ENCODE measurements at places on chromosomes 7 and 10.
A peak's percentile ranks its signal among the peaks of the same experiment; 100 is the strongest.

DNA sequence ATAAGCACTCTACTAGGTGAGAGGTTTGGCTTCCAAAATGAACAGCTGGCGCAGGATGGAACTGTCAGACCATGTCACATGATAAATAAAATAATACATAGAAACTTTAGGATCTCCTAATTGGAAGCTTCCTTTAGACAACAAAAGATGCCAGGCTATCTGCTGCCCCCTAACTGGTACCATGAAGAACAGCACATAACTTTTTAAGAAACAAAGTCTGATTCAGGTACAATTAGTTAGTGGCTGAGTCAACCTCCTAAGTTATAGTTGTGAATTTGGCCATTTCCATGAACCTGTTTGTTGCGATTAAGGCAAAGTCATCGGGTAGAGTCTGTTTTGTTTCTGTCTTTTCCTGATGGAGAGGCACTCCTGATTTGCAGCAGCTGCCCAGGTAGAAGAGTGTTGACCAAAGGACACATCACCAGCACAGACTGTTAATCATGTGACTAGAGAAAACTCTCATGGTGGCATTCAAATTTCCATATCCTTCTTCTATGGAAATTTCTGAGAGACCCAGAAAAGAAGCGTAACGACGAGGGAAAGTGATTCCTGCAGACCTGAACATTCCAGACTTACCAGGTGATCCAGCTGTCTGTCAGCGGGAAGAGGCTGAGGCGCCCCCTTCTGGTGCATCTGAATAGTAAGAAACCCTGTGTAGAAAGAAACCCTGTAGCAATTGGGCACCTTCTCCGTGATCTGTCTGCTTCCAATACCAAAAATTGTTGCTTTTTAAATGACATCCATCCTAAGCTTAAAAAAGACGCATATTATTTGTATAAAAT lies 8.6 kb upstream of the INHBA start:
- DNase-seq, result no peak

GRCh38 chr7:12137283-12137682 lies 73.8 kb upstream of the TMEM106B start:
- DNase-seq, result no peak

DNA sequence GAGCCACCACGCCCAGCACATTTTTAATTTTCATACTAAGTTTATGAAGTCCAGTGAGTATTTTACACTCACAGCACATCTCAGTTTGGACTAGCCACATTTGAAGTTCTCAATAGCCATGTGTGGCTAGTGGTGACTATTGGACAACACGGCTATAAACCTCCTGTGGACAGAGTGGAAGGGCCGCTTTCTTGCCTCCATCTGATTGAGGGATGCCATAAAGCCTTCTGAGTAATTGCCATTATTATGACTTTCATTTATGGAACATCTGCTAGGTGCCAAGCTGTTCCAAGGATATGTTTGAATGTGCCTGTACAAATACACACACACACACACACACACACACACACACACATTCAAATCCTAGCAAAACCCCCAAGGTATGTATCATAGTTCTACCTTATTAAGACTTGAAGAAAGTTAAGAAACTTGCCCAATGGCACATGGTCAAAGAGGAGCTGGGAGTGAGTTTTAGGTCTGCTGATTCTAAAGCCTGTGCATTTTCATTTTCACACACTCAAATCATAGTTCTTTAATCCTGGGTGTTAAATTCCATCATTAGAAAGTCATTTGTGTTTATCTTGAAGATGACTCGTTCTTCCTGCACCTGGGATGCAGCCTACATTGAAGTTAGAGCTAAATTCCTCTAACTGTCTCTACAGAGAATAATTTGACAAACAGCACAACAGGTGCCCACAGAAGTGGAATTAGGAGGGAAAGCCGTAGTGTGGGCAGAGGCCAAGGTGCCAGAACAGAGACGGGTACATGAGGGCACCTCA lies 143.3 kb downstream of the PKD1L1 start:
- DNase-seq, result no peak

GRCh38 chr10:67803588-67804394 lies 34.2 kb downstream of the DNAJC12 start:
- DNase-seq, result no peak

DNA sequence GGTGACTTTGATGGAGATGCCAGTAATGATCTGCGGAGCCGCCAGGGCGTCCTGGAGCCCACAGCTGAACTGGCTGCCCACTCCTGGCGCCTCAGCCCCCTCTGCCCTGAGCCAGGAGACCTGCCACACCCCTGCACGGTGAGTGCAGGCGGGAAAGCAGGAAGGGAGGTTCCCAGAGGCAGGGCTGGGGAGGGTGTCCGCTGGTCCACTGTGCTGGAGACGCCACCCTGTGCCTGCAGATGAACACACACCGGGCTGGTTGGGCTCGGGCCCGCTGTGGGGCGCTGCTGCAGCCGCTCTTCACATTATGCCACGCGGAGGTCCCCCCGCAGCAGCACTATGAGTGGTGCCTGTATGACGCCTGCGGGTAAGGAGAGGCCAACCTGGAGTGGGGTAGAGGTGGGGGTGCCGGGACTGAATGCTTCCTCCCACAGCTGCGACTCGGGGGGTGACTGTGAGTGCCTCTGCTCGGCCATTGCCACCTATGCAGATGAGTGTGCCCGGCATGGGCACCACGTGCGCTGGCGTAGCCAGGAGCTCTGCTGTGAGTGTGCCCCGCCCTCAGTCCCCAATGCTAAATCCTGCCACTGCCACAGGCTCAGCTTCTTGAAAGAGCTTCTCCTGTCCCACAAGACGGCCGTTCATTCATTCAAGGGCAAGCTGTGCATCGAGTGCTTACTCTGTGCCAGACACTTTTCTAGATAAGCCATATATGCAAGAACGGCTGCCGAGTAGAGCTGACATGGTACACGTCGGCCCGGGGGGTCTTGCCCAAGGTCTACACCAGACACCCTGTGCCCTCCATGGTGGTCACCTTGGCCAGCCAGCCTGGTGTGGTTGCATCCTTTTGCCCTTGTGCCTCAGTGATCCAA lies 14.3 kb upstream of the ZNF467 start:
- peak; percentile 44 for DNase-seq

- no peak for DNase-seq
Observed at GRCh38 chr7:41808541-41808940, 105.7 kb upstream of the INHBA start.

GRCh38 chr10:31262672-31263071 lies 56.3 kb upstream of the ZEB1 start:
- no peak for DNase-seq

DNA sequence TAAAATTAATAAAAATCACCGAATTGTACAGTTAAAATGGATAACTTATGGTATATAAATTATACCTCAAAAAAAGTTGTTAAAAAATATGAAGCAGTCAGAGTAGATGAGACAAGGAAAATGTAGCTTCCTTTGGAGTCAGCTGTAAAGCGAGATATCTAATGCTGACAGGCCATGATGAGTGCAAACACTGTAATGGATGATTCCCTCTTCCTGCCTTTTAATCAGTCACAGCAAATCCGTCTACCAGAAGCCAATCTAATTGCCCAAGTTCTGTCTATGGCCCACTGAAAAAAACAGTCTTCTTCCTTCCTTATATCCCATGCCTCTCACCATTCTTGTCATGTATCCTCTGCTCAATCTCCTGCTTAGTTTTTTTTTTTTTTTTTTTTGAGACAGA lies 59.9 kb upstream of the DNAJB12 start:
- no peak for DNase-seq

DNA sequence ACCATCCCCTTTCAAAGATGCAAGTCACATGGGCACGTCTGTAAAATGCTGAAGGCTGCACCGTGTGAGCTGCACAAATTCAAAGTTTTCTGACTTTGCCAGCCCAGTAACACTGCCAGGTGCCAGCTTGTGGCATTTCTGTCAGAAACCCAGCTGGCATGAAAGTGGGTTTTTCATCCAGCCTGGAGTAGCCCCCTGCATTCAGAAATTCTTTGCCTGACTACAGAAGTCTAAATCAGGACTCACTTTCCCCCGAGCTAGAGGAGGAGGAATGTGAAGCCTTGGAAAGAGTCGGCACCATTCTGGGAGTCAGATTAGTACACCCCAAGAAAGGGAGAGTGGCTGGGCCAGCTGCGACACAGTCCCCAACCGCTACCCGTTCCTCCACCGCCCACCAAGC lies 56.7 kb upstream of the EN2 start:
- no peak for DNase-seq

GRCh38 chr7:92987095-92987494 lies 130.7 kb downstream of the SAMD9 start:
- DNase-seq, result no peak

DNA sequence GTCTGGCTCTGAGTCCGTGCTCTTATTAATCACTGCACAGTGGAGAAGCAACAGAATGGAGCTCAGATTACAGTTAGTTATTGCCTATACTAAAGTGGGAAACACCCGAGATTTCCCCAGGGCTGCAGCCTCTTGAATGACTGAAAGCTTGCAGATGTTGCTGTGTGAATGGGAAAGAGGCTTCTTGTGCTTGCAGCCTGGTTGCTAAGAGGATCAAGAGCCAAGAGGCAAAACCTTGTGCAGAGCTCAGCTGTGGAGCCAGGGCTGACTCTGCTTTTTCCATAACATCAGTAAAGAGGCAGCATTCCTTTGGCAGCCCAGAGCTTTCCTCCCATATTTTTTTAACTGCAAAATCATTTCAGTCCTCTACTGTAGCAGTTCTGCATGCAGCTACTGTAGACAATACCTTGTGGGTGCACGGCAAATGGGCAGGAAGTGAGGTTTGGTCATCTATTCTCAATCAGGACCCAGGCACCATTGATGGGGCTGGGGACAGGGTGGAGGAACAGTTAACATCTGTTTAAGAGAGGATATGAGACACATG lies 86.5 kb downstream of the RALA start:
- peak; percentile 47 for DNase-seq

GRCh38 chr10:29987471-29987870 lies 71.9 kb downstream of the JCAD start:
- DNase-seq, result no peak

GRCh38 chr7:142611566-142612236 lies 137.6 kb upstream of the PRSS1 start:
- no peak for DNase-seq

DNA sequence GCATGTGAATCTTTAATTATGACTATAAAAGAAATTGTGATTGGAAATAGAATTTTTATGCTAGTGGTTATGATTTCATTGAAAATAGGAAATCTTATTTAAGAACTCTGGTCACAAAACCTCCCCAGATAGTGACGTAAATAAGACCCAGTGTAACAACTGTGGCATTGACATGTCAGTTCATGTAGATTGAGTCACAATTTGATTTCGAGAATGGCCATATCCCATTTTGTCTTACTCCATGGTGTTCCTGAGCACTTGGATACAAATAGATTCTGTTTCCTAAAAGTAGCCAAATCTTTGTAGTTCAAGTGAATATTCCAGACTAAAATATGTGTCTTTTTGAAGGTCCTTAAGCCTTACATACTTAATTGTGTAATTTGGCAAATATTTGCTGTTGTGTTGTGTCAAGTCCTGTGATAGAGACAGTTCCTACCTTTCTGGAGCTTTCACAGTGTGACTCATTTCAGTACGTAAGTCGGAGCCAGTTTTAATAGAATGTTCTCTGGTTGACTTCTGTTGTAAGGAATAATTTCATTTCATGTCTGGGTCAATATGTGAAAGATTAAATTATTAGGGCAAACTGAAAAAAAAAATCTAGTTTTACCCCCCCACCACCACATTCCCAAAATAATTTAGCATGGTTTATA lies 37.1 kb upstream of the TOMM7 start:
- DNase-seq, result no peak

- no peak for DNase-seq
Observed at GRCh38 chr10:5945190-5945509, 32.2 kb downstream of the IL15RA start.

DNA sequence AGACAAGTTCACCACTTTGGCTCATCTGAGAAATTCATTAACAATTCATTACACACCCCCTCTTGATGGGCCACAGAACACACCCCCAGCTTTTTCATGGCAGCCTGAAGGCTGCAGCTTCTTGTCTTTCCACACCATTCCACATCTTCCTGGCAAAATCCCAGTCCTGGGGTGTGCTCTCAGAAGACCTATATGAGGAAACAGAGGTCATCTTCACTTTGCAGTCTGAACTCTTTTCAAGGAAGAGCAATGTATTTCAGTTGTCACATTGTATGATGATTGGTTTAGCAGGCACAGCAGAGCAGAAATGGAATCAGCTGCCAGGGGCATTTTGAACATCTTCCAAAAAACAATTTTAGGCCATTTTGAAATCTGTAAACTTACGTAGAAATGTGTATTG lies 7.8 kb upstream of the LRRC27 start:
- no peak for DNase-seq

DNA sequence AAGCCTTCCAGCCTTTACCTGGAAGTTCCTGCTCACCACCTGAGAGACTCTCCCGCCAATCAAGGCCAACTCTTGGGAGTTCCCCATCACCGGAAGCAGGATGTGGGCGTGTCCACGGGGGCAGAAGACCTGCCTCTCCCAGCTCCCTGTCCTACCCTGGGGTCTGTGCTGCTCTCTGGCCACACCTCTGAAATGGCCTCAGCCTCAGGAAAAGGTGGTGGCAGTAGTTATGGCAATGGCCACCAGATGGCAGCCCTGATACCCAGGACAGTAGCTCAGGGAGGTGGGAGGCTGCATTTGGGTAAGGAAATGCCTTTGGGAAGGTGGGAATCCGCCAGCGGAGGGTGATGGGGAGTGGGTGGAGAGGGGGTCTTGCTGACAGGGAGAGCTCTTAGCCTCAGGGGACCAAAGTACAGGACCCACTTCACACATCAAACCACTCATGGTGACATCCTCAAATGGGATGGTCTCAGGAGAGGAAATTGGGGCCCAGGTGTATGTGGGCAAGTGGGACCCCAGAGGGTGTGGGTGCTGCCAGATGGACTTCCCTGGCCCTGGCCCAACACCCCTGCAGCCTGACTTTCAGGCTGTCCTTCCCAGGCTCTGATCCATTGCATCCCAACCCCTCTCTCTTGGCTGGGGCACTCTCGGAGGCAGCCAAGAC lies 33.9 kb downstream of the KAZALD1 start:
- DNase-seq, result peak; percentile 74

DNA sequence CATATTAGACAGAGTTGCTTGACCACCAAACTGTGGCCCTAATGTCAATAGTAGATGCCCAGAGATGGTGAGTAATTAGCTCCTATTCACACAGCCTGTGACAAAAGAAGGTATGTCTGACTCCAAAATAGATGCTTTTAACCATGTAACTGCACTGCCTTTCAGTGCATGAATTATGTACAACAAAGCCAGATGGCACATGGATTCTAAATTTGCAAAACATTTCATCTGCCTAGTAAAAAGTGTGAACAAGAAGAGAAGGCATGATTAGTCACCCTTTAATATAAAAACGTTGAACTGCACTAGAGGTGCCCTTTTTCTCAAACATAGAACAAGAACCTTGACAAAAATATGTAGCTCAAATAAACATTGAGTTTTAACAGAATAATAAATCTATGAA lies 35.5 kb upstream of the PTPRZ1 start:
- no peak for DNase-seq

GRCh38 chr7:50335795-50336754 lies 31.6 kb downstream of the IKZF1 start:
- peak; percentile 85 for DNase-seq

GRCh38 chr7:22696541-22697228 lies 30.3 kb upstream of the IL6 start:
- DNase-seq, result no peak

- DNase-seq, result no peak
Observed at GRCh38 chr7:74475987-74476350, 22.3 kb downstream of the GTF2IRD1 start.

Measured in suppressor macrophage treated with lipopolysaccharide for 1 hour (primary cell).